ENCODE measurements at places on chromosomes 6 and 20.

DNA sequence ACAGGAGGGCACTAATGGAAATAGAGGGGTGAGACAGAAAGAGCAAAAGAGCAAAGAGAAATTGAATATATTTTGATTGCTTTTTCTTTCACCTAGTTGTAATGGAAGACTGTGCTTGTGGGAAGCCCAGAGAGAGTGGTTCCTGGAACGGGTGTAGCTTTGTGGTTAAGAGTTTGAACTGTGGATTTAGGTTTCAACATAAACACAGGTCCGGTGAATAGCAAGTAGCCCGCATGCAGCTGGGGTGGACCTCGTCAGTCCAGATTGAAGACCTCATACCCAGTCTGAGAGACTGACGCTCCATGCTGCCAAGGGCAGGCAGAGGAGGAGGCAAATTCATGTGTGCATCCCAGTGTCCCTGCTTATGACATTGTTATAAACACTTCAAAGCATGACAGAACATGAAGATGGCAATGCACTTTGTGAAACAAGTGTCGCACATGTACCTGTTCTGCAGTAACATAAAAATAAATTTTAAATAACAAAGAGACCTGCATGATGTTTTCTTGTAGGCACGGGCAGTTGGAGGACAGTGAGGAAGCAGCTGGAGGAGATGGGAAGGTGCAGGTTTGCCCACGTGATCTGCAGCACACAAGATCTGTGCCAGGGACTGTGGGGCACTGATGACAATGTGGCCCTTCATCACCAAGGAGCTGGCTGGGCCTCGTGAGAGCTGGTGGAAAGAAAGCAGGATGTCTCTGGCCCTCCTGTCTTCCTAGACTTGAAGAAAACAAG, 220.5 kb upstream of the SSTR4 start:
- no peak for ATAC-seq

DNA sequence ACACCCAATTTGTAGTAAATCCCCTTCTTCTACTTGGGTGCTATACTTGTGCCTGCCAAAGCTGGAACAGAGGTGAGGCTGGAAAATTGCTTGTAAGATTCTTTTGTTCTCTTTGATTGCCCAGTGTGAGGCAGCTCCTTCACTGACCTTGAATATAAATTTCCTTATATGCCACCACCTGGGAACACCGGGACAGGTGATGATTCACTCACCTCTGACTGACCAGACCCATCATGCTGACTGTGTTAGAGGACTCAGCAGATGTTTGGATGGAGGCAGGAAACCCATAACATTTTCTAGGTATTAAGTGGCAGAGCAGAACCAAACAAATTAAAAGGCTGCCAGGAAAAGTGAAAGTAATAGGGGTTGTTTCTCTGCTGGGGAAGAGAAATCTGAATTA, 120.9 kb downstream of the GRM1 start:
- no peak for ATAC-seq

GRCh38 chr6:11096109-11096508, 2.5 kb downstream of the SMIM13 start:
- no peak for ATAC-seq

DNA sequence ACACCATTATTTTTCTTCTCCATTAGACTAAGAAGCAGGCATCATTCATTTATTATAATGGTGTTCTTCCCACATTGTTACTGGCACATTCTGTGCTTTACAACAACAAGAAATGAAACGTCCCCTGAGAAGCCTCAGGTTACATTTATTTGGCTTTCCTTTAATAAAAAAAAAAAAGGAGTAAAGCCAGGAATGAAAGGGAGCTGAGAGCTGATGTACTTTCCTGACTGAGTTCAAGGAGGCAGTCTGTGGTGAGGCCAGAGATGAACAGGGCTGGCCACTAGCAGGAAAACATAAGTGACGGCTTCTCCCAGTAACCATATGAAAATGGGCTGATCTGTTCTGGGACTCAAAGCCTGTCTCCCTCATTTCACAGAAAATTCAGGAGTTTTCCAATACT, 742.1 kb downstream of the MAFB start:
- ATAC-seq: no peak

DNA sequence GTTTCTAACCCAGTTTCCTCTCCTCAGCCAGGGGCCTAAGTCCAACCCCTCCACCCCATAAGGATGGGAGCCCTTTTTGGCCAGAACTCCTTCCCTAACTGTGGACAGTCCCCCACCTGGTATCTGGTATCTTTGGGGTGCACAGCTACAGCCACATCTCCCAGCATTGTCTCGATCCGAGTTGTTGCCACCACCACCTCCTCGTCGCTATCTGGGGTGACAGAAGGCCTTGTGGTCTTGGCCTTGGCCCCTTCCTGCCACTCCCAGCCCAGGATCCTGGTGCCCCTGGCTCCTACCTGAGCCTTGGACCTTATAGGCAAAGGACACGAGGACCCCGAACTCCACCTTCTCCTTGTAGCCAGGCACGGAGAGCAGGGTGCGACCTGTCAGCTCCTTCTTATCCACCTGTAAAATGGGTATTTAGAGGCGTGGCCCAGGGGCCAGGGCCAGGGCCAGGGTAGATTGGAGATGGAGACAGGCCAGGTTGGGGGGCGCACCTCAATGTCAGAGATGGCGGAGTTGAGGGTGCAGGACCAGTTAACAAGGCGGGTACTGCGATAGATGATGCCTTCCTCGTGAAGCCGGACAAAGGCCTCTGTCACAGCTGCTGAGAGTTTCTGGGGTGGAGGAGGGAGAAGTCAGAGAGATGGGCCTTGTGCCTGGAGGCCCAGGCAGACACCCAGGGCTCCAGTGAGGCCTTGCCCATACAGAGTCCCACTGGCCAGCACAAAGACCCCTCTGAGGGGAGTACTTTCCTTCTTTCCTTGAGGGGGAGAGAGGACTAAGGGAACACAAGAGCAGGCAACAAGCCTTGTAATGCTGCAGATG, 7.2 kb upstream of the VWA7 start:
- no peak for ATAC-seq

GRCh38 chr6:36360241-36361054, 23.8 kb upstream of the BNIP5 start:
- ATAC-seq: peak; percentile 65

DNA sequence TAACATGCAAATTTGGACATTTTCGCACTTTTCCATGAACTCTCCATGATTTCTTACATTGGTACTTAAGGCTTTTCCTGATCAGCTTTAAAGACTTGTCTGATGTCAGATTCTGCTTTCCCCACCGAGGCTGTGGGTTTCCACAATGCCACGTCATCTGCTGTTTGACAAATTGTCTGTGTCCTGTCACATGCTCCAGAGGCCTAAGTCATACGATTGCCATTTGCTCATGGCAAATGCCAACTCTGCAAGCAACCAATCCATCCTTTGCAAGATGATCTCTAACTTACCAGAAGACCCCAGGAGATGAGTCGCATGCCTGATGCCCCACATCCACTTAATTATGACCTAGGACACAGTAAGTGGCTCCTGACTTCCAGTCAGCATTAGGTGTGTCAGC, 556.5 kb downstream of the BMP2 start:
- ATAC-seq: no peak

DNA sequence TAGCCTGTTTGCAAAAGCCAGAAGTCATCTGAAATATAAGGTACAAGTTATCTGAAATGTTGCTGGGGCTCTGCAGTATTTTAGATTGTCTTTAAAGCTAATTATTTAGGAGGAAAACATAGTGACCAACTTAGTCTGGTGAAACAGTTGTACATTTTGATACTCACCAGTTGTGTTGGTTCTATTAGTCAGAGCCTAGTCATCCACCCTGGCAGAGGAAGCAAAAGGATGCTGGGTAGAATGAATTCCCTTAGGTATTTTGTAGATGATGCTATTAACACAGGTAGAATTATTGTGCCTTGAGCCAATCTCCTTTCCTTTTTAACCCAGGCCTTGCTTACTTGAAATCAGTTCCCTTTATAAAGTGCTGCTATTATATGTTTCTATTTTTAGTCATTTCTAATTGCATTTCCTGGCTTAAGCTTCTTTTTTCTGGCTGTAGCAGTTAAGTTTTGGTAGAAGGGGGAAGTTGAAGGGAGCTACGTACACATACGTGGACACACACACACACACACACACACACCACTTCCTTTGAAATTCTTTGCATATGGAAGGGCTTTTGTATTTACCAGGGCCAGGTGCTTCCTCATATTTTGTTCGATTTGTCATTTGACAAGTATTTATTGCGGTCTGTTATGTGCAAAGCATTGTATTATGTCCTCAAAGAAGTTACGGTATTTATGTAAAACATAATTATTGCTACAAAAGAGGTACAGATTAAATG, 82.4 kb downstream of the RTN4IP1 start:
- peak; percentile 94 for ATAC-seq

DNA sequence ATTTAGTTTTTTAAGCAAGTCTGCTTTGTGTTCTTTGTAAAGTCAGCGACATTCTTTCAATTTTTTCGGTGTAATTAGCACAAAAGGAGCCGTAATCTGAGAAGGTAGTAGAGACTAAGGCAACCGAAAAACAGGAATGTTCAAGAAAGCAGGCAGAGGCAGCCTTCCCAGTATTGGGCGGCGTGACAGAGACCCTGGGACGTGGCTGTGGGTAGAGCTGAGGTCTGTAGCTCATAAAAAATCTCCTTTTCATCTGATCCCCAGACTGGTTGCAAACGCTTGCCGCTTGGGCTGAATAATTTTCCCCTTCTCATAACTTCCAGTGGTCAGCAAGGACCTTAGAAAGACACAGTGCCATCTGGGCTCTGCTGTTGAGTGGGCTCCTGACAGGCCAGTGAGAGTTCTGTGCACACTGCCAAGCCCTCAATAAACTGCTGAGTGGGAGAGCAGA, 30.8 kb downstream of the GNAS start:
- ATAC-seq: no peak

DNA sequence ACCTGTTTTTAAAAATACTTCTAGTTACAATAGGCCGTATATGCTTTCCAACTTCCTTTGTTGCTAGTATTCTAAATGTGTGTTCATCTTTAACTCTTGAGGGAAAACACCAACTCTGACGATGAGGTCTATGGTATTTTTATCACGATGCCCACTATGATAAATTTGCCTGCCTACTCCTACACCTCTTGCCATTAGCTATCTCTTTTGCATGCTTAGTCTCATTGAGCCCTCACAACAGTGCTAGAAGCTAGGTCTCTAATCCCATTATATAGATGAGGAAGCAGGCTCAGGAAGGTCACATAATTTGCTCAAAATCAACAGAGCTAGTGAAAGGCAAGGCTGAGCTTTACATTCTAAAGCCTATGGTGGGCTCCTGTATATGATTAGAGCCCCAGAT, 13.2 kb downstream of the AAR2 start:
- no peak for ATAC-seq

DNA sequence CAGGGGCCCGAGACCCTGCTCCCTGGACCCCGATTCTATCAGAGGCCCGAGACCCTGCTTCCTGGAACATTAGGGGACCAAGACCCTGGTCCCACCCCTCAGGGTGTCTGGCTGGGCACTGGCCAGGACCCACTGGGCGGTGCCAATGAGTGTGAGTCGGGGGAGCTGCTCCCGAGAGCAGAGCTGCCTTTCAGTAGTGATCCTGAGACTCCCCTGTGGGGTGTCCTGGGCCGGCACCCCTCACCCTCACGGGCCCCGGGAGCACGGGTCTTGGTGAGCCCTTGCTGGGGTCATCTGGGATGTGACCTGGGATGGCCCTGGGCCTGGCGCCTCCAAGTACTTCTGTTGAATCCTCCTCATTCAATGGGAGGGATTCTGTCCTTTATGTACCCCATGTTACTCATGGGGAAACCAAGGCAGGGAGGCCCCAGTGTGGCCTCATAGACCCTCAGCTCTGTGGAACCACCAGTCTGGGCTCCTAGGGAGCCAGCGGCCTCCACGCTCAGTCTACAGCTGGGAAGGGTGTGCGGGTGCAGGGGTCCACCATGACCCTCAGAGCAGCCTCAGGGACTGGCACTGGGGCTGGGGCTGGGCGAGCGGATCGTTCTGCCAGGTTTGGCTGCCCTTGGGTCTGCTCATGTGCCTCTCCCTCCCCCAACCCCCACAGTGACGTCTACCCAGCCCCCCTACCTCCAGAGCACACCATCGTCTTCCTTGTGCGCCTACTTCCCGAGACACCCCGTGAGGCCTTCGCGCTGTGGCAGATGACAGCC, 25.6 kb downstream of the COL20A1 start:
- no peak for ATAC-seq

- ATAC-seq: peak; percentile 97
These were observed 6.9 kb upstream of the CTNNBL1 start for GRCh38 chr20:37686762-37687477.

DNA sequence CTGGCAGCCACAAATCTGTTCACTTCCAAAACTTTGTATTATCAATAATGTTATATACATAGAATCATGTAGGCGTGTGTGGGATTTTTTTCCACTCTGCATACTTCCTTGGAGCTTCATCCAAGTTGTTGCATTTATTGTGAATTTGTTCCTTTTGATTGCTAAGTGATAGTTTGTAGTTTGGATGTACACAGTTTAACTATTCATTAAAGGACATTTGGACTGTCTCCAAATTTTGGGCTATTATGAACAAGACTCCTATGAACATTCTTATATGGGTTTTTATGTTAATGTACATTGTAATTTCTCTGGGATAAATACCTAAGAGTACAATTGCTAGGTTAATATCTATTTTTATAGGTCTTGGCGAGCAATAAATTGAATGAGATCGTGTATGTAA, 36.2 kb upstream of the GCNT2 start:
- ATAC-seq: no peak

DNA sequence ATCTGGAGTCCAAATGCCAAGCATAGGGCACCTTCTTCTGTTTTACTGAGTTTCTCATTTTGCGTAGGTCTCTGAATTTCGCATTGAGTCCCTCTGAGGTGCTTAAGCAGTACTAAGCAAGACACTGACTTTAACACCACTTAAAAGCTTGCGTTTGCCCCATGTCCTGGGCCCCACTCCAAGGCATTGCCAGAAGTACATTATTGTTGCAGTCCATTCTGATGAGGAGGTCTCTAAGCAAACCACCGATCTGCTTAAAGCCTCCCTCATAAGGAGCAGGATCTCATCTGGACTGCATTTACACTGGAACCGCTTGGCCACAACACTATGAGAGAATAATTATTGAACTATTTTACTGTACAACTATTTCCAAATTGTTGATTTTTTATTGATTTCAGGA, 16.3 kb downstream of the BMP2 start:
- ATAC-seq: no peak

DNA sequence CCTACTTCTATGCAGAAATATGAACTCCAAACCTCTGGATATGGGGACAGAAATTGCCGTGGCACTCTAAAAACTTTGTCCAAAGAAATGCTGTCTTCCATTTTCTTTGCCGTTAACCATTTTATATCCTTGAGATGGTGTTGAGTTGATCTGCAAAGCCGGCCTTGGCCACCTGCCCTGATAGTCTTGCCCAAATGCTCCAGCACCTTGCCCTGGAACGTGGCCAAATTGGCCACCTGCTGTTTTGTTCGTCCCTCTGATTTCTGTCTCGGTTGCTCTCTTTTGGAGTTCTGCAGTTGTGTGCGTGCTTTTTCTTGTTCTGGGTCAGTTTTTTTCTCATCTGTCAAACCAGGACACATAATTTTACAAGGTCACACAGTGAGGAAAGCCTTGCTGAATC, 239.7 kb upstream of the GMDS start:
- no peak for ATAC-seq

All from activated T-helper 17 cell treated with anti-CD3 and anti-CD28 coated beads, Interleukin-2, amount 50 U/mL, for 72 hours (primary cell).